Body of pancreas (tissue), 4 donors: ENCODE measurements at places on chromosomes 5 and 9. TPM values are rescaled to one million over a fixed set of nuclear protein-coding genes. Genes with fewer than 3 reads are reported as not detected.

Gene LVRN
- 0.52 TPM for total RNA-seq

Gene NAIP
- 19.8 TPM for total RNA-seq

Gene SCGB3A2
- total RNA-seq, result not detected

Gene GPX8
- 0.99 TPM for total RNA-seq

Gene SLC24A2
- total RNA-seq, result not detected

Gene ASTN2
- total RNA-seq, result 8.2 TPM

Gene NTNG2
- total RNA-seq, result 0.26 TPM

Gene MUSK
- not detected for total RNA-seq

DNA sequence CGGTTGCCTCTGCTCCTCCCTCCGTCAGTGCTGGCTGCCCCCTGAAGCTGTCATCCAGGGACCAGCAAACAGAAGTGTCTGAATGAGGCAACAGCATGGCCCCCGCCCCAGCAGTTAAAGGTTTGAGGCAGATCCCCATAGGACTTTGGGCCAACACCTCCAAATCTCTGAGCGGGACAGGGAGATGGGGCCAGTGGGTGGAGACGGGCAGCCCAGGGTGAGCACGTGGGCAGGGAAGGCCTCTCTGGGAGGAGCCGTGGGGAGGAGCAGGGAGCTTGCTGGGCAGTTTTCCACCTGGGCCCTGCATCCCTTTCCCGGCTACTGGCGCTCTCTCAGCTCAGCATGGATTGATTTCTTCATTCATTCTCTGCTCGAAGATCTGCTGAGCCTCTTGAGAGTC, 39.1 kb upstream of the NOTCH1 start:
- DNase-seq, result no peak

- no peak for DNase-seq
These were observed 46.3 kb downstream of the AP3S1 start for GRCh38 chr5:115888027-115888426.

DNA sequence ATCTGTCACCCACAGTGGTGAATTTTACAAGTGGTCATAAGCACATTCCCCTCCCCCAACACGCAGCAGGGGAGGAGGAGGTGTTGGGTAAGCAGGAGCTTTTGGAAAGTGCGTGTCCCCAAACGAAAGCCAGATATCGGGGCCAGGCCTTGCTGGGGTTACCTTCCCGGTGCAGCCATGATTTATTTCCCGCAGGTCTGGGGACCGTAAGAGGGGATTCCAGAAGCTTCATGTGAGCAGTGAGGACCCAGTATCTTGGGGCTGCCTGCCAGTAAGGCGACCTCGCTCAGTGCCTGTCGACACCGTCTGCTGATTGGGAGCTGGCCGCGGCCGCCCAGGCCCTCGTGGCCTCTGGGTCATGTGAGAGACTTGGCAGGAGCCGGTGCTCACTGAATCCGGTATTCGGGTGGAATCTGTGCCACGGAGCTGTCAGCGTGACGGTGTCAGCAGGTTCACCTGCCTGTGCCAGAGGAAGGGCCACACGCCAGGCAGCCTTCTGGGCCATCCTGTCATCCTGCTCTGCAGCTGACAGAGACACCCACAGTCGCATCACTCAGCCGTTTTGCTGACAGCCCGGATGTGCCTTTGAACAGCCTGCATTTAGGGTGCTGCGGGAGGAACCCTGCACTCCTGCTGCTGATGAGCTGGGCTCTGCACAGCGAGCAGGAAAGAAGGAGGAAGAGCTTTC, 37.3 kb downstream of the SEC61B start:
- DNase-seq, result peak; percentile 93

GRCh38 chr5:174414315-174414710, 310.1 kb upstream of the MSX2 start:
- no peak for DNase-seq

- no peak for DNase-seq
These were observed 293.6 kb upstream of the TNC start for GRCh38 chr9:115411516-115411915.

DNA sequence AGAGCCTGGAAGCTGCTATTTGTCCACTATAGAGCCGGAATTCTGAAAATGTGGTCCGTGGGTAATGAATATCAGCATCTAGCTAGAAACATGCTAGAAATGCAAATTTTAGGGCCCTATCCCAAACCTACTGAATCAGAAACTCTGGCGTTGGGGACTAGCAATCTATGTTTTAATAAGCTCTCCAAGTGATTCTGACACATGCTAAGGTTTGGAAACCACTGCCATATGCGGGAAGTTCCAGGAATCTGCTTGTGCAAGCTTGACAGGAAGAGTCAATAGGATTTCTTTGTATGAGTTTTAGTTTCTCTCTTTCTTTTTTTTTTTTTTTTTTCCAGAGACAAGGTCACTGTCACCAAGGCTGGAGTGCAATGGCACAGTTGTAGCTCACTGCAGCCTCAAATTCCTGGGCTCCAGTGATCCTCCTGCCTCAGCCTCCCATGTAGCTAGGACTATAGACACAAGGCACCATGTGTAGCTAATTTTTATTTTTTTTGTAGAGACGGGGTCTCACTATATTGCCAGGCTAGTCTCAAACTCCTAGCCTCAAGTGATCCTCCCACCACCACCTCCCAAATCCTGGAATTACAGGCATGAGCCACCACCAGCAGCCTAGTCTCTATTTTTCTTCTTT, 26.4 kb upstream of the CARNMT1 start:
- DNase-seq, result no peak

- DNase-seq, result no peak
These were observed 91.5 kb downstream of the PCDH1 start for GRCh38 chr5:141786700-141787099.

GRCh38 chr9:36485647-36486328, 85.7 kb upstream of the RNF38 start:
- DNase-seq, result no peak

GRCh38 chr5:113606298-113607134, 93.0 kb downstream of the YTHDC2 start:
- DNase-seq, result peak; percentile 40

- DNase-seq, result no peak
These were observed 53.8 kb upstream of the EDIL3 start for GRCh38 chr5:84438456-84438855.

GRCh38 chr5:135883026-135883425, 12.6 kb downstream of the IL9 start:
- DNase-seq, result no peak

DNA sequence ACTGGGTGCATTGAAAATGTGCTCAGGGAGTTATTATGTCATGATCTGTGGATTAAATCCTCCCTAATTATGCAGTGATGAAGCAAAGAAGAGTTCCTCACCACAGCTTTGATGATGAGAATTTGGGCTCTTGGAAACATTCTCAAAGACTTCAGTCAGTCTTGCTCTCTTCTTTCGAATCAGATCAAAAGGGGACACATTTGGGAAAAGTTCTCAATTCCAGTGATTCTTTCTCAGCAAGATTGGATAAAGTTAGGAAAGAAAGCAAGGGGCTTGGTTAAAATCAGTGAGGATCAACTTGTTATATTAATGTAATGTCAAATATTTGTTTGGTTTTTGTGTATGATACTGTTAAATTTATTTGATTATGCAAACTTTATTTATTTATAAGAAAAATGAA, 411.3 kb upstream of the ACTBL2 start:
- no peak for DNase-seq

DNA sequence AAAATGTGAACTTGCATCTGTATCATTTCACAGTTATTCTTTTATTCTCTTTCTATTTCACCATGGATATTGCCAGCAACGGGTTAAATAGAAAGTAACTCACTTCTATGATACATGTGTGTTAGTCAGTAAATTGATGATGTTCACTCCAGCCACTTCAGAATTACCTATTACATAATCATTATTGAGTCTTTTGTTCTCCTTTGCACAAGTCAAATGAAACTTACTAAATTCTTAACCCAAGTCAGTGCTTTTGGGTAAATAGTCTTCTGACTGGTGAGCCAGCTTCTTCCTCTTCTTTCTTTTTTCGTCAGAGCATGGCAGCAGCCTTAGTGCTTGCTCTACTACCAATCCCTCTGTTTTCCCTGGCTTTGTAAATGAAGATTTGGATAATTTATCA, 344.3 kb downstream of the RAB3C start:
- DNase-seq, result no peak

DNA sequence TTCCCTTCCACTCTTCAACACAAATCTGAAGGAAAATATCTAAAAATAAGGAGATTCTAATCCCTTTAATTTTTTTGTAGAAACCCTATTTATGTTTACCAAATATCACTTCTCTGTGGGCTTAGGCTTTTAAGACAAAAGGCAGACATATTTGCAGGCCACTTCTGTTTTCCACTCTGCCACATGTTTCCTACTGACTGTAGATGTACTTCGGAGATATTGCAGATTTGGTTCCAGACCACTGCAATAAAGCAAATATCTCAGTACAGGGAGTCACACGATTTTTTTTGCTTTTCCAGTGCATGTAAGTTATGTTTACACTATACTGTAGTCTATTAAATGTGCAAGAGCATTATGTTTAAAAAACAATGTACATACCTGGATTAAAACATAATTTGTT, 219.0 kb downstream of the SREK1 start:
- DNase-seq, result no peak

- DNase-seq, result no peak
These were observed 14.1 kb downstream of the CFAP95 start for GRCh38 chr9:69834591-69835184.

GRCh38 chr9:112332214-112332613, 1.2 kb downstream of the PTBP3 start:
- DNase-seq, result no peak

DNA sequence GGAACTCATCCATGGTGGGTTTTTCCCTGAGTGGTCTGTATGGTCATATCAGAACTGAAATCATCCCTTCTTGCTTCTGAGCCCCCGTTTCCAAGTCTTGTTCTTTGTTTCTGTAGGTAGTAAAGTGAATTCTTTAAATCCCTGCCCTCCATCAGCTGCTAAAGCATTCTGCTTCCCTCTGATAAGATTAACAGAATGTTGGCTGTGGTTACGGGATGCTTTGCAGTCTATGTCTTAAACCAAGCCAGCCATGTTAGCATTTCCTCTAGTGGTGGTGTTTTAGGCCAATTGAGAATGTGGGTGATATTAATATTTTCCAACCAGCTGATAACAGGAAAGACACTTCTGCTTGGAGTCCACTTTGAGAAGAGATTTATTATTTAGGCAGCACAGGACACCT, 22.0 kb upstream of the KCNIP1 start:
- no peak for DNase-seq

- no peak for DNase-seq
These were observed 440.8 kb upstream of the PIK3R1 start for GRCh38 chr5:67774786-67775185.

- peak; percentile 57 for DNase-seq
These were observed 172.8 kb downstream of the ERCC6L2 start for GRCh38 chr9:96048104-96048955.

DNA sequence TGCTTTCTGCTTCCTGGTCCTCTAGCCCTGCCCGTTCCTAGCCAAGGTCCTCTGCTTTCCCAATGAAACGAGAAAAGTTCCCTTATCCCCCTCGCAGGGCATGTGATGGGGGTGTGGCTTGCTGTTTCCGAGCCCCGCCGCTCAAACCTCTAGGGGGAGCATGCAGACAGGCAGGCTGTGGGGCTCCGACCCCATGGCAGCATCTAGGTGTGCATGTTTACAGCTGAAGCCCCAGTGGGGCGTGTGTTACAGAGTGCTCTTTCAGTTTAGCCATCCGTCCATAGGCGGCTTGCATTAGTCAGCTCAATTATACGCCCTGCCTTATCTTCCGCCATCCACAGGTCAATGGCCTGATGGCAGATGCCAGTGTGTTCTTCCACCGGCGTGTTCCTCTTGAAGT, 48.3 kb upstream of the SPATA31E1 start:
- DNase-seq, result peak; percentile 18

- peak; percentile 55 for DNase-seq
These were observed 1.3 kb downstream of the MAP3K1 start for GRCh38 chr5:56816546-56817081.
